ENCODE measurements at places on chromosomes 4 and X. TPM values are rescaled to one million over a fixed set of nuclear protein-coding genes. Genes with fewer than 3 reads are reported as not detected.

DNA sequence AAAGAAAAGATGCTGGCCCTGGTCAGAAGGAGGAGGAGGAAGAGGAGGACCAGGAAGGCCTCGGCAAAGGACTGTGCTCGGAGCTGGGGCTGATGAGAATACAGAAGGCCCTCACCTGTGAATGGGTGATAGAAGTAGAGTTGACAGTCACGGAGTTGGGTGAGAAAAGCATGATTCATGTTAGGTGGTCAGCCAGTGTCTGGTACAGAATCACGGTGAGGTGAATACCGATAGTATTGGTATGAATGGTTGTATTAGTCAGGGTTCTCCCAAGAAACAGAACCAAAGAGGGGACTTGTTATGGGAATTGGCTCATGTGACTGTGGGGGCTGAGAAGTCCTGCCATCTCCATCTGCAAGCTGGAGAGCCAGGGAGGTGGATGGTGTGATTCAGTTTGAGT lies 32.5 kb upstream of the FAM156A start:
- no peak for DNase-seq

DNA sequence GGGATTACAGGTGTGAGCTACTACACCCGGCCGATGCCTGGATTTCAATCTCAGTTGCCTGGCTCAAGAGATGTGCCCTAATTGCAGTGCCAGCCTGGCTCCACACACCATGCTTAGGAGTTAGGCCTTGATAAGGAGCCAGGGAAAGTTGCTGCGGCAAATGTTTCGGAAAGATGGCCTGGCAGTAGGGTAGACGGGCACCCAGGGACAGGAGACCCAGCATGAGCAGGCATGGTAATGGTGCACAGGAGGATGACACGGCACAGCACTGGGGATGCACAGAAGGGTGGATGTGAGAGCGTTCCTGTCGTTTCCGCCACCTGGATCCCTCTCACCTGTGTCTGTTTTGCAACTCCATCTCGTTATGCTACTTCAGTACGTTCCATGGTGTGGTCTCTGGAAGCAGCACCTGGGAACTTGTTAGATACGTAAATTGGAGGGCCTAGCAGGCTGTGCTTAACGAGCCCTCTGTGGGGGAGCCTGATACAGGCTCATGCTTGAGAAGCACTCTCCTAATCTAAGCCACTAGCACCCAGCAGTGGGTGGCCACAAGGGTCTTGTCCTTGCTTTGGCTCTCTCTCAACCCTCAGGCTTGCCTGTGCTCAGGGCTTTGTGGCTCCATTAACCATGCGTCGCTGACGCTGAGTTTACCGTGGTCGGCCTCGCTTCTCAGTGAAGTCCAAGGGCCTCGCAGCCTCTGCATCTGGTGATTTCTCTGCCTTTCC lies 20.3 kb downstream of the RNF4 start:
- no peak for DNase-seq

DNA sequence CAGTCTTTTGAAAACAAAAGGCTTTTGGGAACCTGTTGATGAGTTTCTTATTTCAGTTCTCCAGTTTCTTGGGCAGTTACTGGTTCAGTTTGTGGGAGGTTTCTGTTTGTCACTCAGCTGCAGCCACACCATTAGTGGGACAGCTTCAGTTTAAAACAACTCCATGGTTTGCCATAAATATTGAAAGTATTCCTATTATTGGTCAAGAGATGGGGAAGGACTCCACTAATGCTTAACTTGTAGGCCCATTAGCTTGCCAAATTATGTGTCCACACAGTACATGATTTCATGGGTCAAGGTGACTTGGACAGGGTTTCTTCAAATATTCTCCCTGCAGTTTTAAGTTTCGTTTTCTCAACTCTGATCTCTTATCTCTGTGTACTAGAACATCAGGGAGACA lies 15.5 kb upstream of the ASIC5 start:
- no peak for DNase-seq

GRCh38 chrX:46903458-46904242 lies 8.6 kb upstream of the JADE3 start:
- peak; percentile 70 for DNase-seq

Gene TLR3
- total RNA-seq: 19.7 TPM

Gene STK32B
- total RNA-seq: 0.68 TPM

- peak; percentile 17 for DNase-seq
Observed at GRCh38 chr4:1047106-1047975, 35.9 kb downstream of the FGFRL1 start.
